Left ventricle myocardium inferior (tissue), 1 donor: ENCODE measurements at places on chromosomes 2 and 18.

- no peak for DNase-seq
These were observed 6.5 kb upstream of the OSBPL6 start for GRCh38 chr2:178187861-178188260.

DNA sequence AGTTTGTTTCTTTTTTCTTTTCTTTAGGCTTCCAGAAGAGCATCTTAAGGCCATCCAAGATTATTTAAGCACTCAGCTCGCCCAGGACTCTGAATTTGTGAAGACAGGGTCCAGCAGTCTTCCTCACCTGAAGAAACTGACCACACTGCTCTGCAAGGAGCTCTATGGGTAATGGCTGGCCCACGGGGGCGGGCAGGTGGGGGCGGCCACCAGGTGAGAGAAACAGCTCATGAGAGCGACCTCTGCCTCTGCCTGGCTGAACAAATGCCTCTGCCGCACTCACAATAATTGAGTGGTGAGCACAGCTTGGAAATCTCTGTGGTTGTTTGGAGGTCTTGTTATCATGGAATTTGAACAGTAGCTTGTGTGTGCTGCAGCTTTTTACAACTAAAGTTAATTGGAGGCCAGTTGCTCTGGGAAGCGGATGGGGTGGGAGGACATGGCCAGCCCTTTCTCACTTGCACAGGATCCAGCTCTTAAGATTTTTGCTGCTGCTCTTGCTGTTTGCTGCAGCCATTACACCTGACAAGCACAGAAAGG lies 70.4 kb downstream of the INPP5D start:
- DNase-seq, result no peak

- DNase-seq, result no peak
These were observed 15.7 kb downstream of the PLEKHB2 start for GRCh38 chr2:131120815-131121317.

GRCh38 chr18:13483316-13484270 lies 242.8 kb downstream of the FAM210A start:
- DNase-seq, result no peak

DNA sequence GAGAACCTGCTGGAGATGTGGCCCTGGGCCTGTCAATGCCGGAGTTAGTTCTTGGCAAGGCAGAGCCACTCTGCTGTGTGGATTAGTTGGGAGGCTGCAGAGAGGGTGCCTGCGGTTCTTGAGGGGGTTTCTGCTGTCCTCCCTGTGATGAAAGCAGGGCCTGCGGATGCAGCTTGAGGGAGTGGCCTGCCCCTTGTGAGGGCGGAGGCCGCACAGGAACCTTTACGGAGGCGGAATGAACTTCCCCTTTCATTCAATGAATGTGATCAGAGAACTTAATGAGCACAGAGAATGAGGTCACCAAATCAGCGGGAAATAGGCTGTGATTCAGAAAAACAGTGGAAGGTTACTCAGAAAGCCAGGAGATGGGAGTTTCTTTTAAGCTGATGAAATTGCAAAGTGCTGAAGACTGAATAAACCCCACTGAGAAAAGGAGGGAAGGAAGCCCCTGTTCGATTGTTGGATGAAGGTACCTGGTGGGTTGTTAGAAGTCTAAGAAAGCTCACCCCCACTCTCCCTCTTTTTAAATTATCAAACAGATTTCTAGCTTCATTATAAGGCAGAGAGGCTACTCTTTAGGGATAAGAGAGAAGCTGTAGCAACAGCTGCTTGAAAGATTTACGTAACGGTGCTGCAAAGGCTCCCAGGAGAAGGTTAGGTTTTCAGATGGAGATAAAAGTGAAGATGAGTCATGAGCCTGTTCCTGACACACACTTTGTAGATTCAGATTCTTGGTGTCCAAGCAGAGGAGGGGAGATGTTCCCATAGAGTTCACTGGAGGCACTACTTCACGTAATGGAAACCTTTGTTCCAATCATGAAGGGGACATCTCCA lies 47.4 kb downstream of the VWA3B start:
- peak; percentile 33 for DNase-seq
